ENCODE measurements at places on chromosomes 12 and 14.

DNA sequence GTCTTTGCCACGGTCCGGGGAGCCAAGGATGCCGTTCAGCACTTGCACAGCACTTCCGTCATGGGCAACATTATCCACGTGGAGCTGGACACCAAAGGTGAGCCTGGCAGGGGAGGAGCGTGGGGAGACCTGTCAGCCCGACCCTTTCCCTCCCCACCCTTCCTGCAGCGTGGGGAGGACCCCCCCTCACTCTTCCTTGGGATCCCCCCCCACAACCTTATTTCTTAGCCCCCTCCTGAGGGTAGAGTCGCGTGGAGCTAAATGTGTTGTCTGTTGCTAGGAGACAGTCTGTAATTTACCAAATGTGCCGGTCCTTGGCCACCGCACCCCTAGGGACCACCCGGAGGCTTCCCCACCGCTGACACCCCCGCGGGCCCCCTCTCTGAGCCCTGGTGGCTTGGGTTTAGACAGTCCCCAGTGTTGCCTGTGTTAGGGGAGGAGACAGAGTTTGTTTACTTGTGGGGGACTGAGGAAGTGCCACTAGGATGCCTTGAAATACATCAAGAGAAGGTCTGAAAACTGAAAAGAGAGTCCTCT, 2.3 kb downstream of the SETD1B start:
- DNase-seq: no peak

DNA sequence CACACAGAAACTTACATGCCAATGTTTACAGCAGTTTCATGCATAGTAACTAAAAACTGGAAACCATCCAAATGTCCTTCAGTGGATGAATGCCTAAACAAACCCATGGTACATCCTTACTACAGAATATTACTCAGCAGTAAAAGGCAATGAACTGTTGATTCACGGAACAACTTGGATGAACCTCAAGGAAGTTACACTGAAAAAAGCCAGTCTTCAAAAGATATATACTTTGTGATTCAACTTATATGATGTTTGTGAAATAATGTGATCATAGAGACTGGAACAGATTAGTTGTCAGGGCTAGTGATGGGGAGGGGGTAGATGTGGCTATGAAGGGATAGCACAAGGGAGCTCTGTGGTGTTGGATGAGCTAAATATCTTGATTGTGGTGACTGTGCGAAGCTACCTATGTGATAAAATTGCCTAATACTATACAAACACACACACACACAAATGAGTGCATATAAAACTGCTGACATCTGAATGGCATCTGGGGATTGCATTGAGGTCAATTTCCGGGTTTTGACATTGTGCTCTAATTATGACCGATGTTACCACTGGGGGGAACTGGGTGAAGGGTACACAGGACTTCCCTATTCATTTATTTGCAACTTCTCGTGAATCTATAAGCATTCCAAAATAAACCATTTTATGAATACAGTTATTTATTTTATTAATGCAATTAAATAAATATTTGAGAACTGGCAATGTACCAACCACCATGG, 94.3 kb downstream of the RIN3 start:
- no peak for DNase-seq

DNA sequence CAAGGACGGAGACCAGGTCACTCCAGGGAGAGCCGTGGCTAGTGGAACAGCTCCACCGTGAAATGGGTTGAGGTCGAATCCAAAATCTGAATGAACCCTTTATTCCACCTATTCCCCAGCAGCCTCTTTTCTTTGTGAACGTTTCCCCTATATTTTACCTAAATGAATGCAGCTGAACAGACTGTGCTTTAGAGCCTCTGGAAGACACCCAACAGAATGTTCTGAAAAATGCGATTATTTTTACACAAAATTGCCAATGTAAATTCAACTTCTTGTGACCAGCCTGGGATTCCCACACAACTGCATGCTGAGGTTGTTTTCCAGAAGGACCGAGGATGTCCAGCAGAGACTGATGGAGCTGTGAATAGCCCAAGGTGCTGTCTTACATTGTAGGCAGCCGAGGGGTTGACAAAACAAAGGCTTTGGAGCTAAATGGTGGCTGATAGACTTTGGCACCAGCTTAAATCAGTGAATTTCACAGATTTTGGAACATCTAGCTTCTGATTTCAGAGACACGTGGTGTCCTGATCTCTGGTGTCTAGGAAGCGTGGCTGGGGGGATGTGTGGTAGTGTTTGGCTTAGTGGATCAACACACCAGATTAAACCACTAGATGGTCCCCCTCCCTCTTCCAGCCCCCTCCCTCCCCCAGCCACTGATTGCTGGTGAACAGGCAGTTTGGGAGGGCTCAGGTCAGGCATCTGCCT, 150.4 kb downstream of the ZNF664 start:
- DNase-seq: no peak

- no peak for DNase-seq
Observed at GRCh38 chr12:22409377-22410164, 75.1 kb upstream of the ST8SIA1 start.

DNA sequence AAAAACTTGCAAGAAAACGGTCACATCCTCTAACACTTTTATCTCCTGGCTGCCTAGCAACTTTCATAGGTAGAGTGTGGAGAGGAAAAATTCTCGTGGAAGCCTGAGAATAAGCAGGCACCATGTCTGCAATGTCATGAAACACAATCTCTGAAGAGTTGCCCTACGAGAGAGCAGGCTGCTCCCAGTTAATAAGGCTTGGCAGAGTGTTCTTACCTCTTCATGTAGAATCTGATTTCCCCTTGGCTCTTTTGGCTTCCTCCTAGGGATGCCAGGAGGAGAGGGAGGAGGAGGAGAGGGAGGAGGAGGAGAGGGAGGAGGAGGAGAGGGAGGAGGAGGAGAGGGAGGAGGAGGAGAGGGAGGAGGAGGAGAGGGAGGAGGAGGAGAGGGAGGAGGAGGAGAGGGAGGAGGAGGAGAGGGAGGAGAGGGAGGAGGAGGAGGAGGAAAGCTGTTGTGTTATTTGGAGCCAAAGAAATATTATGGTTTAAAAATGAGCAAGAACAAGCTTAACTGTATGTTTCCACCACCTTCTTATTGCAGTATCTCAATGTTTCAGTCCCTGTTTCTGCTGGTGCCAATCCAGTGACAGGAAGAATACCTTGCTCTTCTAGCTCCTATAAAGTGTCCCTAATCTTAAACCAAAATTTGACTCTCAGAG, 52.9 kb downstream of the EGLN3 start:
- no peak for DNase-seq

- no peak for DNase-seq
Observed at GRCh38 chr12:12779529-12779928, 5.9 kb upstream of the APOLD1 start.

DNA sequence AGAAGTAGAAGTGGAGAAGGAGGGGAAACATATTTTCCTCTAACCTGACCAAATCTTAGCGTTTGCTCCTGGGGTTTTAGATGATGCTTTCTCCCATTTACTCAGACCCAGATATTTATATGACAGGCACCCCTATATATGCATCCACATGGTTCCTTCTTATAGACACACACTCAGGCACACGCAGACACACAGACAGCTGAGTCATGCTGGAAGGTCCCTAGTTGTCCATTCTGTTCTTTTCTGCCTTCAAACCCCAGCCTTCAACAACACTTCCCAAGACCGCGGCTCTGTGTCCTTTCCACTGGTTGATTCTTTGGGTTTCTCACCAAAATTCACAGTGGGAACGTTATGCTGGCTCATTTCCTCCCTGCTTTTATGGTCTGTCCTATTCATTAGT, 52.1 kb downstream of the HSPB8 start:
- no peak for DNase-seq

- no peak for DNase-seq
Observed at GRCh38 chr12:123995023-123995748, 22.2 kb downstream of the ZNF664 start.

DNA sequence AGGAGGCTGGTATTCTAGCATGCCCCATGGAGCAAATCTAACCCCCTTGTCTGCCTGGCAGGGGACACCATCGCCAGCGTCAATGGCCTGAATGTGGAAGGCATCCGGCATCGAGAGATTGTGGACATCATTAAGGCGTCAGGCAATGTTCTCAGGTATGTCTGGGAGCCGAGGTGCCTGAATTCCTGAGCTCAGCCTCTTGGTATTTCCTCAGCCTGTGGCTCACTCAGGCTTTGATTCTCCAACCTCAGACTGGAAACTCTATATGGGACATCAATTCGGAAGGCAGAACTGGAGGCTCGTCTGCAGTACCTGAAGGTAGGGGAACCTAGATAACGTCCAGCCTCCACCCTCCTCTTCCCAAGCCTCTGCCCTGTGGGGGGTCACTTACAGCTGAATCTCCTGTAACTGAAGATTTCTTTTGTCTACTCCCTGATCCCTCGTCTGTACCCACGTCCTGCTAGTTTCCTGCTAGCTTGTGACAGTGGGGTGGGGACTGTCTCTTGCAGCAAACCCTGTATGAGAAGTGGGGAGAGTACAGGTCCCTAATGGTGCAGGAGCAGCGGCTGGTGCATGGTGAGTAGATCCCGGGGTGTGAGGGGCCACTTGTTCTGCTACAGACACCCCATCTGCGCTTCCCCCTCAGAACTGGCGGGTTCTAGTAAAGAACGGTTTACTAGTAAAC, 7.0 kb downstream of the TAMALIN start:
- no peak for DNase-seq

GRCh38 chr12:85834378-85834777, 1.8 kb downstream of the RASSF9 start:
- DNase-seq: no peak

DNA sequence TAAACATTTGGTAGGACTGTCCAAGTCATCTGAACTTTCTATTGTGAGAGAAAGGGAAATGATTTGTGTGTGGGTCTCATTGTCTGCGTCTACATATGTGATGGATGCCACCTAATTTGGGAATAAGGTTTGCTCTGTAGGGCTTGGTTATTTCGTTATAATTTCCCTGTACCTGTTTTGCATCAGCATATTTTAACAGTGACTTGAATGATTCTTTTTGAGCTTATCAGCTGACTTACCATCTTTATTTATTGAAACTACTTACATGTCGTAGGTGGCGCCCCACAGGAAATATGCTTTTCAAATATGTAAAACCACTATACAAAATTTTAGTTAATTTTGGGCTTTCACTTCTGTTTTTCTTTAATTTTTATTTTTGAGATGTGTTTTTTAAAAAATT, 56.5 kb upstream of the BCAT1 start:
- no peak for DNase-seq

DNA sequence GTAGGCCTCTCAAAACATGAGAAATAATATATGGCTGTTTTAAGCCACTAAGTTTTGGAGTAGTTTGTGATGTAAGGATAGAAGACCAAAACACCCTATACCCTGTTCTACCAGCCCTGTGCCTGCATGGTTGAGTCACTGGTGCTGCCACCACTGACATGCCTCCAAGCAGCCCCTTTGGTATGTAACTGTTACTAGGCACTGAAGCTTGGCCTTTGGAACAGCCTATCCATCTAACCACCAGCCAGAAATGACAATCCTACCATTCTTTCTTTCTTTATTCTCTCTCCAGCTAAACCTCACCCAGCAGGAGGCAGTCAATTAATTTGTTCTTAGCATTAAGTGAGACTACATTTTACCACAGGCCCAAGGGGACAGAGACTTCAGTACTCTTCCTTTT, 240.3 kb downstream of the MSRB3 start:
- DNase-seq: no peak

DNA sequence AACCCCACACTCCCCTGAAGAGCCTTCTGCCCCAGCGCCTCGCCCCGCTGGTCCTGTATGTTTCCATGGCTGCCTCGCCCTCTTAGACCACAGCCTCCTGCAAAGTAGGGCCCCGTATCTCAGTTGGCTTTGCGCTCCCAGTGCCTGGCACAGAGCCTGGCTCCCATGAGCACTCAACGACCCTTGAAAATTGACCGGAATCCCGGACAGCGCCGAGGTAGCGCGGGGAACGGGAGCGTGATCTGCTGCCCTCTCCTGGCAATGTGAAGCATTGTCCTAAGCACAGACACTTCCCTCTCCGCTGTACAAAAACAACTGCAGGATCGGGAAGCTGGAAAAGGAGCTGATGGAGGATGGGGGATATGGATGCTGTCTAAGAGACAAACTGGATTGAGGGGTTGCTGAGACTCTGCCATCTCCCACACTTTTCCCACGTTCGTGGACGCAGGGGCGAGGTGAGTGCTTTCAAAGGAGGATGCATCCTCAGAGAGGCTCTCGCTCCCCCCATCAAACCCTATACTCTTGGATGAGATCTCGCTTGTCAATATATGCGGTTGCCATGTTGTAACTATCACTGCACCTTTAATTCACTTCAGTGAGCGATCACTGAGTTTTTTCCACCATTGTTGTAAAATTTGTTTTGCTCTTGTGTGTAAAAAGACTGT, 10.7 kb upstream of the FKBP4 start:
- DNase-seq: no peak

DNA sequence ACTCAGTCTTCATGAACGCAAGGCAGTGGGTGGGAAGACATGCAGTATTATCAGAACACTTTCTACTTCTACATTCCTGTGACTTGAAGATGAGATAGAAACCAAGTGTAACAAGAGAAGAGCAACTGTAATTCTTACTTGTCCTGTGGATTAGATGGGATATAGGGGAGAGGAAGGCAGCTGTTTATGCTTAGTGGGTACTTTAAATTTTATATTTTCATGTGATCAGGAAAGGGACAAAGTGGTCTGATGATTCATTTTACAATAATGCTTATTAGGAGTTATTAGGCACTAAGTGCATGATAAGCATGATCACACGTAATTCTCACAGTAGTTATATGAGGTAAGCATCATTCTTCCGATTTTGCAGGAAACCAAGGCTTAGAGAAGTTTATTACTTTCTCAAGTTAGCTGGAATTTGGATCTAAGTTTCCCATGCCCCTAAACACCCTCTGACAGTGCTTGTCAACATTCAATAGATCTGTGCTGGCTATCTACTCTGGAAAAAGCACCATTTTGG, 52.7 kb downstream of the PTGER2 start:
- no peak for DNase-seq

DNA sequence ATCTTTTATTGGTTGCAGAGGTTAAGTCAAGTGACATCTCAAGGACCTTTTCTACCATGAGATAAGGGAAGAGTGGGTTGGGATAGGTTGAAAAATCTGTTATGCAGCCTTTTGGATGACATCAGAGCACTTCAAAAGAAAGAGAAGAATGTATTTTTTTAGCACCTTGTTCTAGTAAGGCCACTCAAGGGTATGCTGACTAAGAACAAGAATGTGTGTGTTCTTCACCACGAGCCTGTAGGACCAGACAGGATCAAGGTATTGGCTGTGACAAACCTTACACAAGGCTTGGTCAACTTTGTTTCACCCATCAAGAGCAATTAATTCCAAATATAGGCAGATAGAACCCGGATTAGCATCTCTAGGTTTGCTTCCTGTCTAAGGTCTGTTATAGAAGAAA, 142.5 kb downstream of the SAMD4A start:
- no peak for DNase-seq

DNA sequence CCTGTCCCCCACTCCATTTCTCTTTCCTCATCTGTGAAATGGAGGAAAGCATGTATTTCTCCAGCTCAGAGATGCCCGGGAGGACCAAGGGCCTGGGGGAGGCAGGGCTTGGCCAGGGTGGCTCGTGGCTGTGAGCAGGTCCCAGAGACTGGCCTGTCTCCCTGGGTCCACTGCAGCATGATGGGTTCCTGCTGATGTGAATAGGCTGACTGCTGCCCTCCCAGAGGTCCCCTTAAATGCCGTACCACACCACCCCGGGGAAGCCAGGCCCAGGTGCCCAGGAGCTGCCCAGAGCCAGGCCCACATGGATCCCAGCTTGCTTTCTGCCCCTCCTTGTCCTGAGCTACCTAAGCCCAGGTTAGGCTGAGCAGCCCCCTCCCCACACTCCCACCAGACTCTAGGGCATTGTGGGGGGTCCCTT, 158.2 kb upstream of the C14orf180 start:
- no peak for DNase-seq

Data from renal cortex interstitium (tissue), 15 donors.